Stimulated activated CD8-positive, alpha-beta memory T cell treated with anti-CD3 and anti-CD28 coated beads, Interleukin-4, amount 100 ng/mL, for 24 hours (primary cell): ENCODE measurements at places on chromosomes 5 and 9.

DNA sequence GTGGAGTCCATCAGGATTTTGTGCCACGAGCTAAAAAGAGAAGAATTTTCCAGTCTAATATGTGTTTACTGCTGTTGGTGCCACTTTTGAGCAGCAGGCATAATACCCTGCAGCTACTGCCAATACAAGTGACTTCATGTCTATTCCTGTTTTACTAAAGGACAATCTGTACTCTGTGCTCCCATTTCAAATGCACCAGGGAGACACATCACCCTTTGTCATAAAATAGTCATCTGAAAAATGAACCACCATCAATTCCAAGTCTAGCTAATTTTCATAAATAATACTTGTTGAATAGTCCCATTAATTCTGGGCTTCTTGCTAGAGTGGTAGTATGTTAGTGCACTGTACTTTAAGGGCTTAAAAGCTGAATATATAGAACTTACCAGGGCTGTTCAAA is 8.9 kb upstream of the PKD2L2 start:
- no peak for DNase-seq

- peak; percentile 39 for DNase-seq
These were observed 118.8 kb downstream of the WNK2 start for GRCh38 chr9:93302586-93303257.

DNA sequence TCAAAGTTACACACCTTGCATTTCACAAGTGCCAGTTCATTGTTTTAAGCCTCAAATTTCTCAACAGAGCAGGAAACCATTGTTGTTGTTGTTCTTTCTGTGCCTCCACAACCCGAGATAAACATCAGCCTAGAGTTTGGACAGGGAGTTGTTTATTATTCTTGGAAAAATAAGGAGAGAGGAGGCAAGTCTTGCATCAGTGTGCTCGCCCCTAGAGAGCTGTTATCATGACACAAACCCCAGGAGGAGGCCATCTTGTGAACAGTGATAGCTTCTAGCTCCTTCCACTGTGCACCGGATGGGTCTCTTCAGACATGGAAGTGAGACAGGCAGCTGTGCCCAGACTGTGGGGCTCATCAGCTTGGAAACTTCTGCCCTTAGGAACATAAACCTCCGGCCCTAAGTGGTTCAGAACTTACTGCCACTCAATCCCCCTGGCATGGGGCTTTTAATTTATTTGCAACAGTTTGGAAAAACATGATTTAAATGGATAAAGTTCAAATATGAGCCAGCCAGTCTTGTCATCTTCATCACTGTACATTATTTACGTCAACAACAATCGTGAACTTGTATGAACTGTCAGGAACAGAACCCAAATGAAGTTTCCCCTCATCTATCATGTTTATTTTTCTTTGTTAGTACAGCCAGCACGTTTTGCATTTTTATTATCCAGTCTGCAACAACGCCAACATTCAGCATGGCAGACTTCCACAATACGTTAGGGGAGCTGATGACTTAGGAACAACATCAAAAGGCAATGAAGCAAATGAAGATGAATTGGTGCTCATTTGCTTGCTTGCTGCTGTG is 181.7 kb upstream of the S1PR3 start:
- DNase-seq = no peak

- DNase-seq = no peak
These were observed 147.2 kb downstream of the PCSK5 start for GRCh38 chr9:76037587-76038225.

DNA sequence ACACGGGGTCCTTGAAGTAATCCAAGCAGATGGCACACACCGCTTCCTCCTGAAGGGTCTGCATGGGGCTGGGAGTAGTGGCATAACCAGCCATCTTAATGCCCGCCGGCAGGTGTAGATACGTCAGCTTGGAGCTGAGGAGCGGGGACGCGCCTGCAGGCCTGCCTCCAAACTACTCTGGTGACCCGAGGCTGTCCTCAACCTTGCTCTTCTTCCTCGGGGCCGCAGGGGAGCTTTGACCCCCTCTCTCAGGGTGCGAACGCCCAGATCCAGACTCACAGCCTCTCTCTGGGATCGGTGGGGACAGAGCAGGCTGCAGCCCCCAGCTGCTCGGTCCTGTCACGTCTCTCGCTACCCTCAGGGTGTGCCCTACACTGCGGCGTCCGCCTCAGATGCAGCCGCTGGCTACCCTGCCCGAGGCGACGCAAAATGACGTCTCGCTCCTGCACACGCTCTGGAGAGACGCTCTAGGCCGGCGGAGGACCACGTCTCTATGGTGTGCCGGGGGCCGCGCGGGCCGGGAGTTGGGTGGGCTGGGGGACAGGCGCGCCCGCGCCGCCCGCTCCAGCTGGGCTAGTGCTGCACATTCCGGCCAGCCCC is at the start of gene TRIM52:
Gene TRIM52, minus strand, starts transcription at position 424 of the 600 bp plus-strand sequence. Its CDS starts 330 bp downstream, at position 94.
- DNase-seq = peak; percentile 82

GRCh38 chr5:145531038-145531734 is 304.0 kb downstream of the PRELID2 start:
- no peak for DNase-seq

GRCh38 chr5:151811593-151812321 is 40.0 kb downstream of the G3BP1 start:
- DNase-seq = no peak

DNA sequence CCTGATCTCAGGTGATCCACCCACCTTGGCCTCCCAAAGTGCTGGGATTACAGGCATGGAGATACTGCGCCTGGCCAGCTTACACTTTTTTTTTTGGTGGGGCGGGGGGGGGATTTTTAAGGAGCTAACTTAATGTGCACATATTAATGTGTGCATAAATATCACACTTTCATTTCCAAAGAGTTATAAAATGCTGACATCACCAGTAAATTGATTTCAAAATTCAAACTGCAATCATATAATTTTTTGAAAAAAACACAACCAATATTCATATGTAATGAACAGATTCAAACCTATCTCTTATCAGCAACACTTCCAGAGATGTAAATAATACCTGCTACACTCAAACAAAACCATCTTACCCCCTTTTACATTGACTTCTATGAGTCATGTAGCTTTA is 1006.6 kb upstream of the DMAC1 start:
- DNase-seq = no peak

DNA sequence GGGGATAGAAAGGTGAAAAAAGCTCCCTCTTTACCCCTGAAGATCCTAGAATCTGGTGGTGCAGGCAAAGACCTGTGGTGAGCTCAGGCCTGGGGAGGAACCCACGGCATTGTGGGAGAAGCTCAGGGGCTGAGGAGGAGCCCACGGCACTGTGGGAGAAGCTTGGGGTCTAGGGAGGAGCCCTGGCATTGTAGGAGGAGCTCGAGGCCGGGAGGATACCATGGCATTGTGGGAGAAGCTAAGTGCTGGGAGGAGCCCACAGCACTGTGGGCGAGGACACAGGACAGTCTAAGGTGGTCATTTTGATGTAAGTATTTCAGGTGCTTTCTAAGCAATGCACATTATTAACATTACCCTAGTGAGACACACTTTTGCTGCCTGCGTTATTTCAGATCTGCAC is 179.7 kb downstream of the HSD17B3 start:
- DNase-seq = no peak

DNA sequence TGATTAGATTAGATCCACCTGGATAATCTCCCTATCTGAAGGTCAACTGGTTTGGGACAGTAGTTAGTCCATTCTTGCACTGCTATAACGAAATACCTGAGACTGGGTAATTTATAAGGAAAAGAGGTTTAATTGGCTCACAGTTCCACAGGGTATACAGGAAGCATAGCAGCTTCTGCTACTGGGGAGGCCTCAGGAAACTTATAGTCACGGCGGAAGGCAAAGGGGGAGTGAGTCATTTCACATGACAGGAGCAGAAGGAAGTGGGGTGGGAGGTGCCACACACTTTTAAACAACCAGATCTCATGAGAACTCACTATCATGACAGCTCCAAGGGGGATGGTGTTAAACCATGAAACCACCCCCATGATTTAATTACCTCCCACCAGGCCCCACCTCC is 9.9 kb downstream of the C9orf40 start:
- peak; percentile 19 for DNase-seq

DNA sequence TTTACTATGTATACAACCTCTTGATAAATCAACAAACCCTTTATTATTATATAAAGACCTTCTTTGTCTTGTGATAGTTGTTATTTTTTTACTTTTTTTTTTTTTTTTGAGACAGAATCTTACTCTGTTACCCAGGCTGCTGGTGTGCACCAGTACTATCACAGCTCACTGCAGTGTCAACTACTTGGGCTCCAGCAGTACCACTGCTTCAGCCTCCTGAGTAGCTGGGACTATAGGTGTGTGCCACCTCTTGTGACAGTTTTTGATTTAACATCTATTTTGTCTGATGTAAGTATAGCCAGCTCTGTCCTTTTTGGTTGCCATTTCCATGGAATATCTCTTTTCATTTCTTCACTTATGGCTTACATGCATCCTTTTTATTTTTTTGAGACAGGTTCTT is 42.6 kb downstream of the CREBRF start:
- DNase-seq = no peak

DNA sequence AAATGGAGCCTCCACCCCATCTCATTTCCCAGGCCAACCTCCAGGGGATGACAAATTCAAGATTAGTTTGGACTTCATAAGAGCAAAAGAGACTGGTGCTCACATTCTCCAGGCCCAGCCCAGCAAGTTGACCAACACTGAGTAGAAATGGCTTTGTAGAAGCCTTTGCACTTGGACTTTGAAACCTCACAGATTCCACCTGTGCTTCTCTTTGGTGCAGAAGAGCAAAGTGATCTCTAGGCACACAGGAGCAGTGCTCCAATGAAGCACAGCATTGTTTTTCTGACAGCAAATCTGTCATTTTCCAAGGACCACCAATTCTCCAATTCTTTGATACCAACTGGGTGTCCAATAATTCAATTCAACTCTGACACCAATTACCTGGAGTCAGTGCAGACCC is 17.1 kb upstream of the RNF145 start:
- no peak for DNase-seq

- no peak for DNase-seq
These were observed 19.4 kb downstream of the GOLM1 start for GRCh38 chr9:86079865-86080469.

DNA sequence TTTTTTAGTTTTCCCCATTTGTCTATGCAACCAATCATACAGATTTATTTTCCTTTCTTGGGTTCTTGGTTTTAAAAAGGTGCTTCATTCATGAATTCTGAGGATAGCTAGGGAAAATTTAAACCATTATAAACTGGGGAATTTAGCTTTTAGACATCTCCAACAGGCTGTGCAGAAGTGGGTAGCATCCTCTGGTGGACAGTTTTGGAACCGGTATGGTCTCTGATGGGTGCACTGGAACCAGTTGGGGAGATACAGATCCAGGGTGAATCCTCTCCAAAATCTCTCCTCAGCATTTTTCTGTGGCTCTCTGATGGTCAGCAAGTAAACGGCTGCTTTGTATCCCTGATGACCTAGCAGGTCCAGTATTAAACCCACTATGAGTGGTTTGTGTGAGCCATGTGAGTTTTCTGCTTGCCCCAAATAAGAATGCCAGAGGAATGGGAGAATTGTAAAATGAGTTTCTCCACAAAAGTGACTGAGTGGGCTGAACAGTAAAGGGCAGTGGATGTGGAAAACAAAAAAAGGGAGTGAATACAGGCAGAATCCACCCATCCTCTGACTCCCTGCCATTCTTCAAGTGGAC is 9.1 kb upstream of the DNAJC25 start:
- DNase-seq = no peak

DNA sequence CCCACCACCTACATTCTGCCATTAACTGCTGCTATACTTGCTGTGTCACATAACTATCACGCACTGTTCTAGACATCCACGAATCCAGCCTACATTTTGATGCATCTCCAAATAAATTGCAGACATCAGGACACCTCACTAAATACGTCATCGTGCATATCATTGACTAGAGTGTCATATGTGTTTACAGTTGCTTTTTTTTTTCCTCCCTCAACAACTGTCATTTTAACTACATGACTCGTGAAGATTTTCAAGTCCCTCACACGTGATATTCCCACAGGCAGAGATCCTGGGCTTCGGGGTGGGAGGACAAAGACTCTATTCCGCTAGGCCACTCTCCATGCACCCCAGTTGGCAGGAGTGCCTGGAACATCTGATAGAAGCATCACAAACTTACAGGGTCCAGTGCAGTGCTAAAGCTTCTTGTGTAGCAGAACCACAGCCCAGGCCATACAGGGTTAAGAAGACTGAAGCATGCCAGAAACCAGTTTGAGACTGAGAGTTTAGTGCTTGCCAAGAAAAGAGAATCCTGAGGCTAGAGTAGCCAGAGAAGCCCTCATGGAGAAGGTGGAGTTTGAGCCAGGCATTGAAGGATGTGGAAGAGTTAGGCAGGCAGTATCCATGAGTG is 1.1 kb downstream of the PCYOX1L start:
- DNase-seq = no peak

DNA sequence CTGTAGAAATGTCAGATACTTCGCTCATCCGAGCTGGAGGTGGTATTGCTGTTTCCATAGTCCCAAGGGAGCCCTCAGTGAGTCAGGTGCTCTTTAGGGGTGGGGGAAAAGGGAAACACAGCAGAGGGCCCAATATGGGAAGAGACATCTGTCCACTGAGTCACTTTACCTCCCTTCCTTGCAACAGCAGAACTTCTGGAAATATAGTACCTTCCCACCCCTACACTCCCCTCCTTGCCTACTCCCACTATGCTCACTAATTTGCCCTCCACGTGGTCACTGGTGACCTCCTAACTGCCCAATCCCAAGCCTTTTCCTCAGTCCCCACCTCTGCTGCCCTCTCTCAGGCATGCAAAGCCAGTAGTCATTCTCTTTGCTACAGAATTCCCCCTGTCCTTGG is 1.9 kb downstream of the HK3 start:
- no peak for DNase-seq

DNA sequence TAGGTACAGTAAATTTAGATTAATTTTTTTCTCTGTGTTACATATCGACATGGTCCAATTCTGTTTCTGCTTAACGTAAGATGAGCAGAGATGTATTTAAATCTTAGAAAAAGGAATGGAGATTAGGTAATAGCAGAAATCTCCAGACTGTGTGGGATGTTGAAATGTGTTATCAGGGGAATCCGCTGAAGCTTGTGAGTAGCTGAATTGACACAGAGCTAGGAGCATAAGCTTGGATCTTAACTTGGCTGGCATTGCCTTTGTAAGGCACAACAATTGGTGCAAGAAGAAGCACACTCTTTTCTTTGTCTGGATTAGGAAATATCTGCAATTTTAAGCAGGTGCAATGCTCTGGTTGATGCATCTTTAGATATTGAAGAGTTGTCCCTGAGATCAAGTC is 53.1 kb downstream of the PLPPR1 start:
- DNase-seq = no peak

DNA sequence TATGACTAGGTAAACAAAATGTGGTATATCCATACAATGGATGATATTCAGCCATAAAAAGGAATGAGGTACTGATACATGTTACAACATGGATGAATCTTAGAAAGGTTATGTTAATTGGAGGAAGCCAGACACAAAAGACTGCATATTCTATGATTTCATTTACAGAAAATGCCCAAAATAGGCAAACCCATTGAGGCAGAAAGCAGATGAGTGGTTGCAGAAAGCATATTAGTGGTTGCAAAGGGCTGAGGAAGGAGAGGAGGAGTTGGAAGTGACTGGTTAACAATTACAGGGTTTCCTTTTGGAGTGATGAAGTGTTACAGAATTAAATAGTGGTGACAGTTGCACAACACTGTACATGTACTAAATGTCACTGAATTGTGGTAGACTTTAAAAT is 17.7 kb downstream of the PLGRKT start:
- DNase-seq = no peak
